ENCODE measurements at places on chromosomes 16 and 17.

- no peak for DNase-seq
Measured at GRCh38 chr17:44205962-44206824, 6.5 kb upstream of the ATXN7L3 start.

GRCh38 chr16:24611310-24611709 lies 71.9 kb downstream of the RBBP6 start:
- DNase-seq = no peak

DNA sequence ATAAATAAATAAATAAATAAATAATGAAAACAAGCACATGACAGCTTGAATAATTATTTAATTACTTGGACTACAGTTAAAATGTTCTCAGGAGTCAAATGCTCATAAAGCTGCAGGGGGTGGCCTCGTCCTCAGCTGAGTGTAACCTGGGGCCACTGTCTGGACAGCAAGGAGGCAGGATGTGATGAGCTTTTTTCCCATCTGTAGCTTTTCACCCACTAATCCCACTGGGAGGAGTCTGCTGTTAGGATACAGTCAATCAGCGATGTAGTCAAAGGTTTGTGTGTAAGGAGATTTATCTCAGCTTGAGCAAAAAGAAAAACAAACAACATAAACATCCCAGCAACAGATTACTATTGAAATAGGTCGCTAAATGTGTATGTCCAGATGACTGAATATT lies 22.5 kb downstream of the ZCCHC14 start:
- no peak for DNase-seq

GRCh38 chr17:71109697-71110096 lies 940.4 kb downstream of the KCNJ2 start:
- DNase-seq = no peak

- no peak for DNase-seq
Measured at GRCh38 chr16:31402687-31403086, 9.6 kb downstream of the ITGAD start.

- DNase-seq = no peak
Measured at GRCh38 chr16:84156342-84156784, 11.3 kb downstream of the DNAAF1 start.

DNA sequence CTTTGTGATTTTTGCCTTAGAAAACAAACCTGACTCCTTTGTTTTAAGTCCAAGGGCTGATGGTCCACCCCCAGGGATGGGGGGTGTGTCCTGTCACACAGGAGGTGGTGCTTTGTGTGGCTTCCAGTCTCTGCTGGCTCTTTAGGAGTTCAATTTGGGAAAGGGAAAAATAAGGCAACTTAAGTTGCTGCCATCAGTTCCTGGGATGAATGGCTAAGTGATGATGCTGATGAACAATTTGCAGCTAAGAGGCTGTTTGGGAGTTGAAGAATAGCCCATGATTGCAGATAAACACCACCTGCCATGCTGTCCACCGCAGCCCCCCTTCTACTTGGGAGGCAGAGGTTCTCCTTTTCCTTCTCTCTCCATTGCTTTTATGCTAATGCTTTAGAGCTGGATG lies 40.2 kb downstream of the ARL4D start:
- no peak for DNase-seq

DNA sequence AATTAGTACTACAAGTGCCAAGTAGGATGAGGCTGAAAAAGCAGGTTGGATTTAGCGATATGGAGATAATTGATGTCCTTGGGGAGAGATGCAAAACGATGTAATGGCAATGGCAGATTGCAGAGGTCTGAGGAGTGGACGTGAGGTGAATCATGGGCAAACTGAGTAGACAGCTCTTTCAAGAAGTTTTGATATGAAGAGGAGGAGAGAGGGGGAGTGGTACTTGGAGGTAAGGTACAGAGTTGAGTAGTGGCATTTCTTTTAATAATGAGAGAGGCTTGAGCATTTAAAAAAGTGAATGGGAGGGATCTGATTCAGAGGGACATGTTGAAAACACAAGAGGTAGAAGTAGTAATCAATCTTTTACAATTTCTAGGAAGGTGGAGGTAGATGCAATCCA lies 17.7 kb upstream of the VPS4A start:
- DNase-seq = no peak

DNA sequence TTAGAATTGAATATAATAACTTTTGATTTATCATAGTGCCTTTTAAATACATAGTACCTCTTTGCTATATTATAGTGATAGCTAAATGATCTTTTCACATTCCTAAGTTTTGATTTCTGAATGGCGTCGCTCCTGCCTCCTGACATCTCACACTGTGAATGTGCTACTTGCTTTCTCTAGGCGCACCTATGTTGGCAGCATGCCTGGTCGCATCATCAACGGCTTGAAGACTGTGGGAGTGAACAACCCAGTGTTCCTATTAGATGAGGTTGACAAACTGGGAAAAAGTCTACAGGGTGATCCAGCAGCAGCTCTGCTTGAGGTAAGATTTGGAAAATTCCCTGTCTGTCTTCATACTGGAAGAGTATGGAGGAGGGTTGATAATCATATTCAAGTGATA lies 29.8 kb upstream of the ABCC11 start:
- DNase-seq = no peak

DNA sequence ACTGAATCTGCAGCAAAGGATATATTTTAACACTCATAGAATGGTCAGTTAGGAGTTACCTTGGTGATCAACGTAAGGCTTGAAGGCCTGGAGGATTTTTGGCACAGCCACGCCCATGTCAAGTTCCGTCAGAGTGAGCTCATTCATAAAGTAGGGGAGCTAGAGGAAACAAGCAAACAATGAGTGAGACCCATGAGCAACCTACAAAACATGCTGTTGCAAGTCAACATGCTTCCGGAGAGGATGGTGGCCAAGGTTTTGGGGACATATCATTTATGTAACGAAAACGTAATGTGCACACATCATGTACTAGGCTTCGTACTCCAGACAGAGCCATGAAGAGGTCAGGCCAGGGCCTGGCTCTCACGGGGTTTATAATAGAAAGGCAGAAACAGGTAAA lies 41.1 kb upstream of the ERN1 start:
- DNase-seq = no peak

DNA sequence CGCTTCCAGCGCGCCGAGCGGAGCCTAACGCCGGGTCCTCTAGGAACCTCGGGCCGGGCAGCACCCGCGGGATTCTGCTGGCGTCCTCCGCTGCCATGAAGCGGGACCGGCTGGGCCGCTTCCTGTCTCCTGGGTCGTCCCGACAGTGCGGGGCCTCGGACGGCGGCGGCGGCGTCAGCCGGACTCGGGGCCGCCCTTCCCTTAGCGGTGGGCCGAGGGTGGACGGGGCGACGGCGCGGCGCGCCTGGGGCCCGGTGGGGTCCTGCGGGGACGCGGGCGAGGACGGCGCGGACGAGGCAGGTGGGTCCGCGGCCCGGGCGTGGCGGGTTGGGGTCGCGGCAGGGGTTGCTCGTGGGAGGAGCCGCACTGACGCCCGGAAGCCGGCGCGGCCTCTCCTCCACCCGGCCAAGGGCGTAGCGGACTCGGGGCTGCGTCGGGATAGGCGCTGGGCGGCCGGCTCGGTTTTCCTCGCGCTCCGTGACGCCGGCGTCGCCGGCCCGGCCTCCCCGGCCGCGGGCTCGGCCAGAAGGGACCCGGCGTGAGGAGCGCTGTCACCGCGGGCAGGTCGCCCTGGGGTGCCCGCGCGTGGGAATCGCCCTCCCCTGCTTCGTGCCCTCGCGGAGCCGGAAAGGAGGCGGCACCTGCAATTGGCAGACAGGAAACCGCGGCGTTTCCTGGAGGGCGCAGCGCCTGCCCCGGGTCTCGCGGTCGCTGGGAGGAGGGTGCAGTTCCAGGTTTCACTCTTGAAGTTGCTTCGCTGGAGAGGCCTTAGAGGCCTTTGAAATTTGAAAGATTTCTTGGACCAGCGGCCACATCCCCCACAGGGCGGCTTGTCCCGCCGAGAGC lies 432 bp downstream of the ZNF276 start:
- DNase-seq = peak; percentile 81

DNA sequence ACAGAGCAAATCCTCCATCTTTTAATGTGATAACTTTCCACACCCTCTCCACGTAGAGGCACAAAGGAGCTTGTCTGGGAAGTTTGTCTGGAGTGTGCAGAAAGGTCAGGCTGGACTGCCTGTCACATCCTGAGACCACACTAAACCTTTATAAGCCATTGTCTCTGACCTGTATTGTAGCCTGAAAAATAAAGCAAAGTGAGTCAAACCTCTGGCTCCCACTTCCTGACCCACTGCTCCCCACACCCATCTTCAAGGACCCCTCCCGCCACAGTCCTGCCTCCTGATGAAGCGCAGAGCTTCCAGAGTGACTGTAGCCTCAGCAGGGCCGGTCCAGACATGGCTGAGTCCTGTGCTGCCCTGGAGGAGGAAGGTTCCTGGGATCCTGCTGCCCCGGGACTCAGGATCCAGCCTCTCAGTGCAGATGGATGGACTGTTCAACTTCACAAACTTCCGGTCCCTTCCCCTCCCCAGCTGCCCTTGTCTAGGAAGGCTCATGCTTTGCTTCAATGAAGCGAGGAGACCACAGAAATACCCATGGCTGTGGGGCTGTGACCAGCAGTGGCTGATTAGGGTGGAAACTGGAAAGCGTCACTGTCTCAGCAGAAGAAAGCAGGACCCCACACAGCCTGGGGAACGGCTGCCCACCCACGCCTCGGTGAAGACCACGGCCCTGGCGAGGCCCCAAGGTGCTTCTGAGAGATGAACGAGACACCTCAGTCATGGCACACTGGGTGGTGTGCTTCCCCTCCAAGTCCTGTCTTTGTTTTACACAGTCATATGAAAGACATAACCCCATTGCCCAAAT lies 30.9 kb upstream of the CLEC18B start:
- no peak for DNase-seq

DNA sequence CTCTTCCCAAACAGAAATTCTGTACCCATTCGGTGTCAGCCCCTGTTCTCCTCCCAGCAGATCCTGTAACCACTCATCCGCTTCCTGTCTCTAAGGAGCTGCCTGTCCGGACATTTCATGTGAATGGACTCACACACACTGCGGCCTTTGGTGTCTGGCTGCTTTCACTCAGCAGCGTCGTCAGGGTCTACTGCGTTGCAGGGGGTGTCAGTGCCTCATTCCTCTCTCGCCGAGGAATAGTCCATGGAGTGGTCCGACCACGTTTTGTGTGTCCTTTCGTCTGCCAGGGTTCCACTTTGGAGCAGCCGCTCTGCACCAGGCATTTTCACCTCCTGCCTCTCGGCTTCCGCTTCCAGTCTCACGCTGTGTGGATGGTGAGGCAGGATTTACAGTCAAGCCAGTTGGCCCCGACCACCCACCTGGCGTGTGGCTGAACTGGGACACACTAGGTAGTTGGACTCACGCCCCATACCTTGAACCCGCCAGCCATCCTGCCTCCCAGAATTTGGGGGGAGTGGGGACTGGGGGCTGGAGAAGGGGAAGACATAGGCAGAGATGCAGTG lies 188.2 kb upstream of the CIBAR2 start:
- DNase-seq = no peak

DNA sequence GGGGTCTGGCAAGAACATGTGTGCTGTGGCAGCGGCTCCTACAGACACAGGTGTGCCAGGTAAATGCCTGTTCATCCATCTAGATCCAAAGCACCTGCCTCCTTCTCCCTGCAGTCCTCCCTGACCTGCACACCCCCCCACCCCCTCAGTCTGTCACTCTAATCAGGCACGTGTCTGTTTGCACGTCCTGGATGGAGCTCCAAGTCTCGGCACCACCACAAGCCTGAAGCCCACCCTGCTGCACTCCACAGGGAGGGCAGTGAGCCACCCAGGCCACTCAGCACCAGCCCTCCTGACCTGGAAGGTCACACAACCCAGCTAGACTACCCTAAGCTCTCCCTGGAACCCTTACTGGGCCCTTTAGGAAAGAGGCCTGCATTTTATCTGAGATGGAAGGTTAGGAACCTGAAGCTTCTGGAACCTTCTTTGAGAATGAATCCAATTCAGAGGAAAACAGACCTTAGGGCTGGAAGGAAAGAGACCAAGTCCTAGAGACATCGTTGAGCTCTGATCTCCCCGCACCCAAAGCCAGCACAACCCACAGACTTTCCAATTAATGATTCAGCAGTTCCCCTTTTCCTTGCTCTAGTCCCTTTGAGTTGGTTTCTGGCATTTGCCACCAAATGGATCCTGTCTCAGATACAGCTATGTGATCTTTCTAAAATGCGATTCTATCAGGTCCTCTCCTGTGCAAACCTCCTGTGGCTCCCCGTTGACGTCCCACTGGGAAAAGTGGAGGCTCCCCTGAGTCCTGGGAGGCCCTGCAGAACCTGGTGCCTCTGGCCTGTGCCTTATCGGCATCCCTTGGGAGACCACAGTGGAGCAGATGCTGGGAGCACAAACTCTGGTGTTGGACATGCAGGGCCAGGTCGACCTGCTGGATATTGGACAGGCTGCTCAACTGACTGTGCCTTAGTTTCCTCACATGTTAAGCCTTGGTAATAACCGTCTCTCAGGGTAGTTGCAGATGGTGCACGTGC lies 67.9 kb downstream of the PRMT7 start:
- no peak for DNase-seq

DNA sequence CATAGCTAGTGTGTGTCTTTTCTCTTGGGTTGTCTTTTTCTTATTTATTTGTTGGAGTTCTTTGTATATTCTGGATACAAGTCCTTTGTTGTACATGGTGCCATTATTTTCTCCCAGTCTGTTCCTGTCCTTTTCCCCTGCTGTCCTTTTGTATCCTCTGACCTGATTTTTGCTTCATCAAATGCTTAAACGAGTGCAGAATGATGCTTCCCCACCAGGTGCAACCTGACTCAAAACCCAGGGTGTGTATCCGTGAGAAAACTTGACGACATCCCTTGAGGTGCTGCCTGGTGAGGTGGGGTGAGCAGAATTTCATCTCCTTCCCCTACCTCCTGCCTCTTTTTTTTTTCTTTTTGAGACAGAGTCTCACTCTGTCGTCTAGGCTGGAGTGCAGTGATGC lies 88.6 kb downstream of the NTN1 start:
- no peak for DNase-seq

GRCh38 chr16:67517661-67518423 lies 10.8 kb upstream of the RIPOR1 start:
- DNase-seq = no peak

DNA sequence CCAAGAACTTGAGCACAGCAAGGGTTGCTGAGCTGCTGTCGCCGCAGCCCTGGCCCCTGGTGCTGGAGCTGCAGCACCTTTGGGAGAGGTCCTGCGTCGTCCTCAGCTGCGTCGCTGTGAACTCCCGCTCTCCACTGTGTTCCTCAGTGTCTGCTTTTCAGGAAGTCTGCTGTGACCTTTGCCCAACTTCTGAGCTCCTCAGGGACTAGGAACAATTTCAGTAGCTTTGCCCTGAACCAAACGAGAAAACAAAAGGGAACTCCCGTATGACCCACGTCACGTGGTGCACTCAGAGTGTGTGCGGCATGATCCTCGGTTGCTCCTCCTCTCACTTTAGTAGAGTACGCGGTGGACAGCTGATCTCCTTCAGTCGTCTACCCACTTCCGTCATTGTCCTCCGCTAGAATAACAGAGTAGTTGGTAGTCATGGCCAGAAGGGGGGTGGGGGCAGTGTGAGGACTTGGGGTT lies 44.2 kb downstream of the WDR45B start:
- no peak for DNase-seq

DNA sequence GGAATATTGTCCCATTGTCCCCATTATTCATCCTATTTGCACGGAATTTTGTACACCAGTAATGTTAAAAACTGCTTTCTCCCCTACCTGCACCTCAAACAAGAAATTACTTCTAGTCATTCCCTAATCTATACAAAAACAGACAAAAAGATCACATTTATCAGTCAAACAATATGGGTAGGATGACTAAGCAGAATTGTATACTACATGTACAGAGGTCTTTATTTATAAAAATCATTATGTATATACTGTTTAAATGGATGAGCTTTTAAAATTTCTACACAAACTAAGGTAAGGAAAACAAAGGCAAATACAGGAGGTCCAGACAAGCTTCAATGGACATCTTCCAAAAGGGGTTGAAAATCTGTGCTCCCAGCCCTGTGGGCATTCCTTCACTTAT lies 137.7 kb downstream of the CEP112 start:
- DNase-seq = no peak

Data from activated T-cell treated with anti-CD3 and anti-CD28 coated beads for 4 hours (primary cell).